ENCODE measurements at places on chromosomes 7 and 10.

GRCh38 chr7:68148440-68148839 lies 1151.8 kb downstream of the TYW1 start:
- DNase-seq, result no peak

GRCh38 chr7:23767514-23767913 lies 57.5 kb downstream of the STK31 start:
- DNase-seq, result no peak

DNA sequence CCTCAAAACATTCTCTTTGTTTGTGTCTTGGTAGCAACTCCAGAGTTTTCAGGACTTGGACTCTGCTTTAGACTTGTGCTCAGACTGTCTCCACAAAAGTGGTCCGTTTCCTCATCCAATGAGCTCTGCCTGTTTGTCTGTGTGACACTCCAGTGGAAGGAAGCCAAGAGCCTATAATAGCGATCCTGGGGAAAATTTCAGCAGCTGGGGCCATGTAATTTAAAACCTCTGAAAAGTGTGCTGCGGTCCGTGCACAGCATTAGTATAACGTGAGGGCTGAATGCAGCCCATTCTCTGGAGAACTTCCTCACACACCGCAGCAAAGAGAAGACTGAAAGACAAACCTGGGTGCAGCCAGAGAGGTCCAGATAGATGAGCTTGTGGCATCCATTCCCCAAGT lies at the start of gene LRRC17:
Gene LRRC17 (plus strand): TSS at position 259 of the 400 bp plus-strand sequence. CDS start 20,914 bp downstream, outside the sequence.
- DNase-seq, result no peak

- DNase-seq, result no peak
Measured at GRCh38 chr7:129238546-129238945, 13.7 kb downstream of the AHCYL2 start.

DNA sequence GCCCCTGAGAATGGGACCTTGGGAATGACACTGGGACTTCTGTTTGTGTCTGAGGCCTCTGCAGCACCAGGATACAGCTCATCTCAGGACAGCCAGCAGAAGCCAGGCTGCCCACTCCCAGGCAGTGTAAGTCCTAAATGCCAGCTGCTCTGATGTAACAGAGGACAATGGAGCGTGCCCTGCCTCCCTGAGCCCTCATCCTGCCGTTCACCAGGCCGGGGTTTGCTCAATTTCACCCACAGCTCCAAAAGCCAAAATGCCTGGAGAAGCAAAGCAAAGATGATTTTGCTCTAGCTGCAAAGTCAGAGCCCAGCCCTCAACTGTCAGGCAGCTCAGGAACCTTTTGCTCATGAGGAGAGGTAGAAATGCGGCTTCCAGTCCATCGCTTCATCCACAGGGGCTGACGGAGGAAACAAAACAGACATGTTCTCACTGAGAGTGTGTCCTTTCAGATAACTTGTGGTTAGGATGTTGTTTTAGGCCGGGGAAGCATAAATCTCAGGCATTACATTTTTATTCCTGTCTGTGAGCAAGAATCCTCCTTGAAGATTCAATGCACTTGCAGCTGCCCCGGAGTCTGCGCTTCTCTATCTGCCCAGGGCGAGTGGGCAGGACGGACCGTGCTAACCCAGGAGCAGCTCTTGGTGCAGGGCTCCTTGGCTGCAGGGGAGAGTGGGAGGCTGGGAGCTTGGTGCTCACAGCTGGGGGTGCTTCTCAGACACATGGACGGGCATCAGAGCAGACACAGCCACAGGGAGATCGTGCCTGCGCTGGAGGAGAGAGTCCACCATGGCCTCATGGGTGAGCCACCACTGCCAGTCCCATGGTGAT lies 83.2 kb upstream of the CHST15 start:
- DNase-seq, result no peak

DNA sequence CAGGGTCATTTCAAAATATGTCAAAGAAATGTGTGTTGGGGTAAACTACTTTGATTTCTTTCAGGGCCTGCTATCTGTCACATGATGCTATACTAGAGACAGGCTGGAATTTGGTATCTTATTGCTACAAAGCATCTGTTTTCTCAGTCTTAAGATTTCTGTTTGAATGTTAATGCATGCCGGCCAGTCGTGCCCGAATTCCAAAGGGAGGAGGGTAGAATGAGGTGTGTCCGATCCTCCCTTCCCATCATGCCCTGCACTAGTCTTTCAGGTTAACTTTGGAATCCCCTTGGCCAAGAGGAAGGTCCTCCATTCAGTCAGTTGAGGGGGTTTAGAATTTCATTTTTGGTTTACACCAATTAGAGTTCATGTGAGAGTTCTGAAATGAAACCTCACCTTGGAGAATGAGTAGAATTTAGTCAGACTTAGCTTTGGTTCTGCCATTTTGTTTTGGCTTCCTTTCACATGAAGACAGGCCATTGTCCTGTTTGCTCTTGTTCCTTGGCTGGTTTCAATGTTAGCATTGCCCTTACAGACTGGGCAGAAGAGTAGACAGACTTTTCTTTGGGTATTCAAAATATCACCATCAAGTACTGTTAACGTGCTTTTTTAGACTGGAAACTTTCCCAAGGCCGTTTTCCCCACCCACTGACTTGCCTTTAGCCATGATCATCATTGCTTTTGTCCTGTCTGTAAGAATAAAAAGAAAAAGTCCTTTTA lies 95.8 kb downstream of the CAMK1D start:
- DNase-seq, result no peak

DNA sequence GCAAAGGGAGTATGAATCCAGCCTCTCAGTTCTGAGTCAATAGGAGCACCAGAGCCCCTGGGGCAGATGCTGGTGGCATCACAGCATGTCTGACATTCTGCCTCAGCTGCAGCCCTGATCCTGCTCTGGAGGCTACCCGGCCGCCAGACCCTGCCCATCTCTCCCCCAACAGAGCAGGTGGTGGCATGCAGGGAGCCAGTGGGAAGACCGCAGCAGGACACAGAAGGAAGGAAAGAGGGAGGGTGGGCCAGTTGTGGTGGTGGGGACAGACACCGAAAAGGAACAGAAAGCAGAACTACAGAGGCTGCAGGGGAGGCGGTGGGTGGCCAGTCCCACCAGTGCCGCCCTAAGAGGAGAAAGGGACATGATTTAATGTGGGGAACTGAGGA lies 35.3 kb downstream of the BLNK start:
- DNase-seq, result no peak

DNA sequence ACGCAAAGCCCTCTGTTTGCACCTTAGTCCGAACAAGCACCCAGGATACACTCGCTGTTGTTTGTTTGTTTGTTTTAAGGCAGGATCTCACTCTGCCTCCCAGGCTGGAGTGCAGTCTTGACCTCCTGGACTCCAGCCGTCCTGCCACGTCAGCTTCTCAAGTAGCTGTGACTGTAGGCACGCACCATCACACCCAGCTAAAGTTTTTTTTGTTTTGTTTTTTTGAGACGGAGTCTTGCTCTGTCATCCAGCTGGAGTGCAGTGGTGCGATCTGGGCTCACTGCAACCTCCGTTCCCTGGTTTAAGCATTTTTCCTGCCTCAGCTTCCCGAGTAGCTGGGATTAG lies 76.8 kb downstream of the CTBP2 start:
- no peak for DNase-seq

GRCh38 chr7:71696511-71696910 lies 564.6 kb downstream of the GALNT17 start:
- no peak for DNase-seq

DNA sequence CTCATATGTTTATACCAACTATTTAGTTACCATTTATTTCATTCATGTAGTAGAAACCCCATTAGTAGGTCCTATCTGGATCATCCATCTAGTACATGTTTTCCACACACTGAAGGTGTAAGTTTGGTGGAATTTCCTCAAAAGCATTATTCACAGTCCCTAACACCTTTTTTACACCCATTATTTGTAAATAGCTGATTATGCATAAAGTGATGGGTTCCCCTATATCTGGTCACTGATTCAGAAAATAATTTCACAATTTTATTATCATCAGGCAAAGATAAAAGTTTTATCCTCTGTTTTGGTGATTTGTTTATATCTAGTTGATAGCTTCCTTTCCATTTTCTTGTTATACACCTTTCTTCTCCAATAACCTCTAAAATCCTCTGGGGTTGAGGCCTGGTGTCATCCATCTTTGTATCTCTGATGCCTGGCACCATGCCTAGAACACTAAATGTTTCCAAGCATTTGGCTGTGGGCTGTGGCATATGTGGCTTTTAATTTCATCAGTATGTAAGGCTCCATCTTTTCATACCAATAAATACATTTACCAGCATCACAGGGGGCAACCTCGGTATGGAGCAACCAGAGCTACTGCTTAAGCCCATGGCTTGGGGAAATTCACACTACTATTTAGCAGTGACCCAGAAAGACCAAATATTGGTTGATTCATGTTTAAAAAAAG lies 1089.5 kb upstream of the LRRN3 start:
- no peak for DNase-seq

DNA sequence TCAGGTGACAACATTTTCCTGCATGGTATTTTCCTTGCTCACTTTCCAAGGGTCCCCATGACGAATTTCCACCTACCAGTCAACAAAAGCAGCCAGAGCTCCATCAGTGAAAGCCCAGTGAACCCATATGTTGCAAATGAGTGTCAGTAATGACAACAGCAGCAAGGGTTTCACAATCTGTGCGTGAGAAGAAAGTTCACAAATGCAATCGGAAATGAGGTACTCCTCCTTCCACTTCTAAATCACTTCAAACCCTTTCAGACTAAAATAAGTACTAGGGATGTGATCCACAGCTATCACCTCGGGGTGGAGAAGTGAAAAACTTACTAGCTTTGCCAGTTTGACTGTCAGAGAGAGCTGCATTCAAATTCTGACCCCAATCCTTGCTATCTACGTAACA lies 55.6 kb upstream of the BET1 start:
- DNase-seq, result no peak

DNA sequence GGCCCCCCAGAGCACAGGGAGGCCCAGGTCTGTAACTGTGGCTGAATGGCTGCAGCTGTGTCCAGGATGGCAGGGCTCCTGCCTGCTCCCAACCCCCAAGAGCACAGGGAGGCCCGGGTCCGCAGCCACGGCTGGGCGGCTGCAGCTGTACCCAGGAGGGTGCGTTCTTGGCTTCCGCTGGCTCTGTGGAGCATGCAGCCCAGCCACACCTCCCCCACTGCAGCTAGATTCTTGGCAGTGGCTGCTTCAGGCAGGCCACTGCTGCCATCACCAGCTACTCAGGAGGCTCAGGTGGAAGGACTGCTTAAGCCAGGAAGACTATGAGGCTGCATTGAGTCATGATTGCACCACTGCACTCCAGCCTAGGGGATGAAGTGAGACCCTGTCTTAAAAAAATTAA lies 27.9 kb downstream of the C7orf25 start:
- DNase-seq, result no peak

GRCh38 chr10:132708441-132708840 lies 77.5 kb downstream of the NKX6-2 start:
- DNase-seq, result no peak

- no peak for DNase-seq
Measured at GRCh38 chr10:27225011-27225590, 15.5 kb downstream of the ACBD5 start.

- DNase-seq, result no peak
Measured at GRCh38 chr7:20064974-20065862, 152.0 kb downstream of the MACC1 start.

DNA sequence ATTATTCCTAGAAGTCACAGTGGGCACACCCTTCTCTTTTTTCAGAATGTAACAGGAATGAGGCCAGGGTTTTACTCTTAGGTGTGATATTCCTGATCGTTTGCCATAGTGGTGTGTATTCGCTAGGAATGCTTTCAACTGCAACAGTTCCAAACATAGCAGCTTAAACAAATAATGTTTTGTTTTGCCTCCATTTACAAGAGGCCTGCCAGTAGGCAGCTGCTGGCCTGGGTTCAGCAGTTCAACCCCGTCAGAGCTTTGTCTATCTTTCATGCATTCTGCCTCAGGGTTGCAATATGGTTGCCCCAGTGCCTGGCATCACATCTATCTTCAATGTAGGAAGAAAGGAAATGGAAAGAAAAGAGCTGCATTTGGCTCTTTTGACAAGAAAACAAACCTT lies 21.7 kb upstream of the RET start:
- DNase-seq, result no peak

- DNase-seq, result no peak
Measured at GRCh38 chr10:46040004-46040403, 6.1 kb downstream of the MSMB start.

DNA sequence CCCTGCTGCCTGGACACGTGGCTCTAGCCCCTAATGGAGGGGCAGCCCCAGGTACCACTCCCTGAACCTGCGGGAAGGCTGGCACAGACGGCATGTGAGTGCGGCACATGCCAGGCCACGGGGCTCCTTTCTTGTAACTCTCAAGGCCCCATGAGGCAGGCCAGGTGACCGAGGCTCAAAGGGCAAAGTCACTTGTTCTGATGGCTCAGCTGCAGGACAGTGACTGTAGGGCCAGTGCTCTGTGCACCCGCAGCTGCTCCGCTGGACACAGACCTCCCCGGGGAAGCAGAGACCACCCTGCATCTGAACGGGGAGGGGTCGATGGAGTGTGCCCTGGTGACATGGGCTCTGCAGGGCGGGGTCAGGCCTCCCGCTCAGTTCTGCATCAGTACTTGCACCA lies 55.3 kb downstream of the PTPRE start:
- no peak for DNase-seq

GRCh38 chr7:26198781-26199169 lies 1.8 kb downstream of the HNRNPA2B1 start:
- DNase-seq, result no peak

DNA sequence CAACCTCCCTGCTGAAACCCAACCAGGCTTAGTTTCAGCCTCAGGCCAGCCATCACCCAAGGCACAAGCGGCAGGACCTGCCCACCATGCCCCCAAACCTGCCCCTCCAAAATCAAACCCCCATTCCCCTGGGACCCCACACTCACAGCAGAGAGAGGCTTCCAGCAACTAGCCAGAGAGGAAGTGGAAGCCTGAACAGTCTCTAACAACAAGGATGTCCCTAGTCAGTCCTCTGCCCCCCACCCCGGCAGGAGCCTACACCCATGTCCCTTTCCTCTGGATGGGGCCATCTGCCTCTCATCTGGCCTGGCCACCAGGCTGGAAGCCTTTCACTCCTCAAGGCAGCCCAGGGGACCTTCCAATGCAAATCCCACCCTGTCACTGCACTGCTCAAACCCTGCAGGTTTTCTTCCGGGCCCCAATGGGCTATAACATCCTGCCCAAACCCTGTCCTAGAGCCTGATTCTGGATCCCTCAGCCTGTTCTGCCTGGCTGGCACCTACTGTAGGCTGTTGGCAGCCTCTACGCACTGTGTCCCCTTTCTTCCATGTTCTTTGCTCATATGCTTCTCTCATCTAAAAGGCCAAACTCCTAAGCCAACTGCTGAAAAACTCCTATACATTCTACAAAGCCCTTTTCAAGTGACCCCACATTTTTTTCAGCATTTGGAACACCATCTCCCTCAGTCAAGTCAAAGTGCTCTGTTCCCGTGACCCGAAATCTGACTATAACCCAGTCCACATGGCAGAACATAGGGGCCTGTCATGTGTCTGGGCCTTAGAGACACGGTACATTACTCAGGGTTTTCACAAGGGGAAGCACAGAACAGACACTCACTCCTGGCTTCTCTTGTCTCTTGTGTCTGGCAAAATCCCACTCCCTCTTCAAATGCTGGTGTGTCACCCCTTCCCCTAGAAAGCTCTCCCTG lies 253.3 kb downstream of the TNS3 start:
- DNase-seq, result no peak

- no peak for DNase-seq
Measured at GRCh38 chr10:124715439-124715838, 28.7 kb downstream of the FAM53B start.
